ENCODE measurements at places on chromosomes 13 and 19.

DNA sequence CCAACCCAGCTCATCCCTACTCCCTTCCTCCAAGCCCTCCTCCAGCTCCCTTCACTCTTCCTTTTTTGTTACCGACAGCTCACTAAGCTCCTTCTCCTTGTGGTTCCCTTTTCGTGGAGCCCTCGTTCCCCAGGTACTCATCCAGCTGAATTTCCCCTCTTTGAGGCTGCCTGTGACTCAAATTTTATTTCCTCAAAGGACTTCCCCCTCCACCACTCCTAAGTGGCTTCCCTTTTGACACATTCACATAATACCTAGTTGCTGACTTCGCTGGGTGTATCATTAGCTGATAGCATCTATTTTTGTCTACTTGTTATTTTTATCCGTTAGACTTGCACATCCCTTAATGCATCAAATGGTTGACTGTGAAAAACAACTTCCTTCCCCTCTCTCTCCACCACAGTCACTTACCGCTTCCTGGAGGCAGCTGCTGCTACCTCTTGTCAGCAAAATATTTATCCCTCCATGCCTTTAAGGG is 14.5 kb downstream of the FFAR2 start:
- DNase-seq = no peak

GRCh38 chr19:6801485-6802086 is 29.1 kb downstream of the VAV1 start:
- DNase-seq = no peak

DNA sequence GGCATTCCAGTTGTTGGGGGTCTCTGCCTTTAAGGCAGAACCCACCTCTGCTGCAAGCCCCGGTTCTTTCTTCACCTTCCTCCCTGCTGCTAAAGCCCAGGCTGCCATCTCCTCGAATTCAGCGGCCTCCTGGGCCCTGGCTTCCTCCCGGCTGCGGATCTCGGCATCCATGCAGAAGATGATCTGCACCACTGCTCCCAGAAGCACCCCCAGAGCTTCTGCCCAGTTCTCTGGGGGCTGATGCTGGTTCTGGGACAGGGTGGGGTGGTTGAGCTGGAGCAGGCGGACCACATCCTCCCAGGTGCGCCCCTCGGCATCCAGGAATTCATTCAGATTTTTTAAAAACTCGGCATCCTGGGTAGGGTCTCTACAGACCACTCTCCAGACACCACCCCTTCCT is 987 bp downstream of the PNMA8A start:
- DNase-seq = no peak

GRCh38 chr13:45728759-45729158 is 26.6 kb downstream of the CBY2 start:
- no peak for DNase-seq

- no peak for DNase-seq
Measured at GRCh38 chr19:49872245-49873128, 4.7 kb downstream of the AKT1S1 start.

GRCh38 chr19:45764475-45764874 is 4.6 kb downstream of the SIX5 start:
- DNase-seq = no peak

All from NCI-H187 (cell line).